ENCODE measurements at places on chromosomes 16 and 17. TPM values are rescaled to one million over a fixed set of nuclear protein-coding genes. Genes with fewer than 3 reads are reported as not detected.

The C17orf67 gene
- total RNA-seq = 0.99 TPM

The RCVRN gene
- not detected for total RNA-seq

The ASB16 gene
- total RNA-seq = not detected

The TBX6 gene
- total RNA-seq = 0.09 TPM

The CCDC78 gene
- 1.8 TPM for total RNA-seq

The SPDYE4 gene
- total RNA-seq = not detected

The LDHD gene
- 0.18 TPM for total RNA-seq

The SMIM36 gene
- not detected for total RNA-seq

The VTN gene
- total RNA-seq = 0.09 TPM

The CCP110 gene
- total RNA-seq = 23.3 TPM

The OR3A3 gene
- not detected for total RNA-seq

The SOX9 gene
- total RNA-seq = 2.1 TPM

The WFDC1 gene
- not detected for total RNA-seq

All from fibroblast of the aortic adventitia (primary cell).